ENCODE measurements at places on chromosomes 4 and X.

DNA sequence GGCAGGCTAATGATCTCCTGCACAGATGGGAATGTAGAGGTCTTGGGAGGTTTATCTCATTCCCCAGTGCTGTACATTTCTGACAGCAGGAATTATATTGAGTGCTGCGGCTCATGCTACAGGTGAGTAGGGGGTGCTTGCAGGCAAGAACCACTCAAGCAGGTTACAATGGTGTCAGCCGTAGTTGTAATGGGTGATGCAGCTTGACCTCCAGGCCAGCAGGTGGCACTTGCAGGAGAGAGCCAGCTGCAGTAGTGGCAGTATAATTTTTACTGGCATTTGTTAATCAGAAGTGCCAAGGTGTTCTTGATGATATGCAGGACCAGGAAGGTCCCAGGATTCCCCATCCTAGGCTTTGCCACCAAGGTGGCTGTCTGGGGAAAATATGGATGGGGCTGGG, 759.6 kb upstream of the NDST4 start:
- DNase-seq, result no peak

DNA sequence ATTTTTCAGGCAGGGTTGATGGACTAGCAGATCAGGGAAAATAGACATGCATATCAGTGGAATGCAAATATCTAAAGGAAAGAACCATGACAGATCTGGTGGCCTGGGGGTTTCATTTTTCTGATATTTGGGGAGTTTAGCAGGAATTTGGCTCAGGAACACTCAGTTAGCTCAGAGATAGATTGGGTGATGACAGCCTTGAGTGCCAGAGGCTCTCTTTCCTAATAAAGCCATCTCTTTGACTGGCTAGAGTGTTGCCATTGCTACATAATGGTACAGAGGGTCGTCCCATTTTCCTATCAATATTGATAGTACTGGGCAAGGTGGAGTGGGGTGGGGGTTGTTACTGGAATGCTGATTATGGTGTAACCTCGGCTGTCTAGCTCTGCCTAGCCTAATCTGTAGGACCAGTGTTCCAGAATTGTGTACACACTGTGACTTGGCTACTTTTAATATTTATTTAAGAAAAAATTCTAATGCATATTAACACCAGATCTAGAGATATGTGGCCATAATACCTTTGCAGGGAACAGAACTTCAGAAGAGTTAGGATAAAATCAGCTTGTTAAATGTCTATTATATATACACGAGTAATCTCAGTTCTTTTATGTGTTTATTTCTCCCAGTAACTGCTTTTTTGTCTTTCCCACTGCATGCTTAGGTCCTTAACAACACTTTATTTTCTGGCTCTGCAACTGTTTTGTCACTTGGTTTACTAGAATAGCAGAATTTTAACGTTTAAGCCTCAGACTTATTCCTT, 145.0 kb upstream of the SPOCK3 start:
- DNase-seq, result no peak

DNA sequence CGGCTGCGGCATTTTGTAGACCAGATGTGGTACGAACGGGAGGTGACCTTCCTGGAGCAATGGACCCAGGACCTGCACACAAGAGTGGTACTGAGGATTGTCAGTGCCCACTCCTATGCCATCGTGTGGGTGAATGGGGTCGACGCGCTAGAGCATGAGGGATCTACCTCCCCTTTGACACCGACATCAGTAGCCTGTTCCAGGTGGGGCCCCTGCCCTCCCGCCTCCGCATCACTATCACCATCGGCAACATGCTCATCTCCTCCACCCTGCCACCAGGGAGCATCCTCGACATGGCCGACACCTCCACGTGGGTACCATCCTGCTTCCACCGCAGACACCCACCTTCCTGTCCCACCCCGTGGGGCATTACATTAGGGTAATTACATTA, 46.2 kb downstream of the SMARCA5 start:
- DNase-seq, result no peak

- no peak for DNase-seq
Observed at GRCh38 chr4:40585201-40585799, 44.4 kb downstream of the RBM47 start.

GRCh38 chrX:2823795-2824386, 4.8 kb upstream of the GYG2 start:
- DNase-seq, result no peak

- DNase-seq, result no peak
Observed at GRCh38 chr4:20698382-20698781, 1.9 kb upstream of the PACRGL start.
